ENCODE measurements at places on chromosomes 1 and 21.
A peak's percentile ranks its signal among the peaks of the same experiment; 100 is the strongest.

DNA sequence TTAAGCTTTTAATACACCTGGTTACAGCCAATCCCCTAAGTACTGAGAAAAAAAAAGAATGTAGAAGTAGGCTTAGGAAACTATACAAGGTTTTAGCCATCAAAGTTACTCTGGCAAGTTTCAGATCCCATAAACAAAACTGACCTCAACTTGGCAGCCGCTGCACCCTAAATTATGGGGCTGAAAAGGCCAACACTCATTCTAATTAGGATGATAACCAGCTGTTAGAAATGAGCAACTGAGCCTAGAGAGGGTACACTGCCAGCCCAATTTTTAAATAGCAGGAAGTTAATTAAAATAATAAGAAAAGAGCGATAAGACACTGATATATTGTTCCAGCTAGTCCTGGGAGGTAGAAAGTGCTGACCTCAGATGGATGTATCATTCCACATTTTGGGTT is 105.7 kb upstream of the VAV3 start:
- DNase-seq = no peak

DNA sequence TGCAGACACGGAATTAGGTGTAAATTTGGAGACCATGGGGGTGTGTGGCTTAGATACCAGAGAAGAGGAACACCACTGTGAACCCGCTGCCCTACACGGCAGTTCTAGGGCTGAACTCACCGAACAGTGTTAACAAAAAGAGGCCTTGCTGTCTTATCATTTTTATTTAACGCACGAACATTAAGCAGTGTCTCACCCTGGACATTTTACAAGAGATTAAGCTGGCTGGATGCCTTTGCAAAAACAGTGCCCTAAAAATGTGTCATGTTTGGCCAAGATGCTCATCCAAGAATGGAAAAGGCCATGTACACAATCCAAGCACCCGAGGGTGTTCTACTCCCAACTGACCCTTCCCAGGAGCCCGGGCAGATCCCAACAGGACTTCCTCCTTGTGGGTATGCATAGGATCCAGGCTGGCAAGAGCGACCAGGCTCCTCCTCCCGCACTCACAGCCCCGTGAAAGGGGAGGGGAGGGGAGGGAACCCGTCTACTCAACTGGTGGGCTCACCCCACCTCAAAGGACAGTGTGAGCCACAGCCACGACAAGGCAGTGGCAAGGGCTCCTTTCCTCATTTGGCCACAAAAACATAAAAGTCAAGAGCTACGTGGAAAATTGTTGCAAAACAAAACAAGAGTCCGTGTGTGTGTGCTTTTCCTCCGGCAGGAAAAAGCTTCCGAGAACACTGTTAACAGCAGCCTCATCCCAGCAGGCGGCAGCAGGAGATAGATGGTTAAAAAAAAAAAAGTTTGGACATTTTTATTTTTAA is 20.3 kb downstream of the C2CD2 start:
- no peak for DNase-seq

DNA sequence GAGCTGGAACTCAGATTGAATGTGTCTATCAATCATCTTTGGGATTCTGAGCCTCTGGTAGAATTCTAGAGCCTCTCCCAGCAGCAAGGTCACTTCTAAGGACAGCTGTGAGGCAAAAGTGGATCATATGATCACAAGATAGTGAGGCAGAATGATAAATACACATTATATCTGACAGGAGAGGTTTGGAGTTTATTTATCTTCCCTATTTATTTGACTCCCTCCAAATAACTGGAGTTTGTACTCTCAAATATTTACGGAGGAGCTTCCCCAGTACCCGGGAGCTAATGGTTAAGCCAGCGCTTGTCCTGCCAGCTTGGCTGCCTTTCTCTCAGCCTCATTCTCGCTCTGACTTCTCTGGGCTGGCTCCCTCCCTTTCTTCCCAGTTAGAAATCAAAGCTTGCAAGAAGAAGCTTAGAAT is 2.3 kb downstream of the HMGCS2 start:
- no peak for DNase-seq

DNA sequence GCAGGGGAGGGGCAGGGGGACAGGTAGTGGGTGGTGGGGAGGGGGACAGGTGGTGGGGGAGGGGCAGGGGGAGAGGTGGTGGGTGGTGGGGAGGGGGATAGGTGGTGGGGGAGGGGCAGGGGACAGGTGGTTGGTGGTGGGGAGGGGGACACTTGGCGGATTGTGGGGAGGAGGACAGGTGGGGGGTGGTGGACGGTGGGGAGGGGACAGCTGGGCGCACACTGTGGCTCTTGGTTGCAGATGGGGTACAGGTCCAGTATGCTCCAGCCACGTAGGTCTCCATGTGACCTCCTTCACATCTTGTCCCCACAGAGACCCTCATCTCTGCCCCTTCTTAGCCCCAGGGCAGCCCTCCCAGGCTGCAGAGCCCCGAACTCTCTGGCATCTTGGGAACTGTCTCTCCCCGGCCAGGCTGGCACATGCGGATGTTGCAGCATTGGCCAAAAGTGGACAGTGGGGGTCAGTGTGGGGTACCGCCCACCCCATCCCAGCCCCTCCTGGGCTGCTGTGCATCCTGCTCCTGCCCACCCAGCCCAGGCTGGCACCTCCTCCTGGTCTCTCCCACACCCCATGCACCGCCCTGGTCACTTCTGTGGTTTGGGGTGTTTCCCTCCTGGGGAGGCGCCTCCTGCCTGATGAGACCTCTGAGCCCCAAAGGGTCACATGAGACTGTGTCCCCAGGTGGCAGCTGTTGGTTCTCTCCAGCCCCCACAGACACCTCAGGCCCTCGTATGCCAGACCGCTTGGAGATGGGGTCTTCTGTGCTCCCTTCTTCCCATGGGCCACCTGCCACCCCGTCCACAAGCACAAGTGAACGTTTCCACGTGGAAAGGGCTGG is 7.6 kb upstream of the SLC19A1 start:
- peak; percentile 65 for DNase-seq

DNA sequence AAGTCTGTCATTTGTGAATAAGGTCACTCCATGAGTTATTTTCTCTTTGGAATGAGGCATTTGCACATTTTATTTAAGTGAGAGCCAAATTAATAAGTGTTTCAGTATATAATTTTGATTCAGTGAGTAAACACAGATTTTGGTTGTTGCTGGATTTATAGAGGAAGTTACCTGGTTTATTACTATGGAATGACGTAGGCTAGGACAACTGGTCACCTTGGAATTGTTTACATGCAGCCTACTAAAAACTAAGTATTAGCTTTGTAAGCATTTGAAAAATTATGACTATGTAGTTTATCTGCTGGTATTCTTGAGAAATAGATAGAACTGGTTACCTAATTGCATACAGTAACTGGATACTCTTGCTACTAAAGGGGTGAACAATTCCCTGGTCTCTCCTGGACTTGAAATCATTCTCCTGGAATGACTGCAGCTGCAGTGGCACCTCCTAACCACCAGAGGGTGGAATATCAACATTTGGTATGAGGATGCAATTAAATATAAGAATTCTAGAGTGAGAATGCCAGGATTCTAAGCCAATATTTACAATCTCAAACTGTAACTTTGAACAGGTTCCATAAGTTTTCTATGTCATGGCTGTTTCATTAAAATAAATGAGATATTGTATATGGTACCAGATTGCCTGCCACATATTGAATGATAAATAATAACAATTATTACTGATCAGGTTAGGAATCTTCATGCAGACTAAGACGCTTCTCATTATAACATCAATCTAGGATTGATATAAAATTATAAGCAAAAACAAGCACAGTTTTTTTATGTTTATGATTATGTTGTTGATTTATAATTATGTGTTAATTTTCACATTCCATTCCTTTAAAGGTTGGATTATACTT is 3.5 kb upstream of the KRTAP27-1 start:
- DNase-seq = no peak

GRCh38 chr1:99820546-99820945 is 29.6 kb upstream of the AGL start:
- DNase-seq = no peak

DNA sequence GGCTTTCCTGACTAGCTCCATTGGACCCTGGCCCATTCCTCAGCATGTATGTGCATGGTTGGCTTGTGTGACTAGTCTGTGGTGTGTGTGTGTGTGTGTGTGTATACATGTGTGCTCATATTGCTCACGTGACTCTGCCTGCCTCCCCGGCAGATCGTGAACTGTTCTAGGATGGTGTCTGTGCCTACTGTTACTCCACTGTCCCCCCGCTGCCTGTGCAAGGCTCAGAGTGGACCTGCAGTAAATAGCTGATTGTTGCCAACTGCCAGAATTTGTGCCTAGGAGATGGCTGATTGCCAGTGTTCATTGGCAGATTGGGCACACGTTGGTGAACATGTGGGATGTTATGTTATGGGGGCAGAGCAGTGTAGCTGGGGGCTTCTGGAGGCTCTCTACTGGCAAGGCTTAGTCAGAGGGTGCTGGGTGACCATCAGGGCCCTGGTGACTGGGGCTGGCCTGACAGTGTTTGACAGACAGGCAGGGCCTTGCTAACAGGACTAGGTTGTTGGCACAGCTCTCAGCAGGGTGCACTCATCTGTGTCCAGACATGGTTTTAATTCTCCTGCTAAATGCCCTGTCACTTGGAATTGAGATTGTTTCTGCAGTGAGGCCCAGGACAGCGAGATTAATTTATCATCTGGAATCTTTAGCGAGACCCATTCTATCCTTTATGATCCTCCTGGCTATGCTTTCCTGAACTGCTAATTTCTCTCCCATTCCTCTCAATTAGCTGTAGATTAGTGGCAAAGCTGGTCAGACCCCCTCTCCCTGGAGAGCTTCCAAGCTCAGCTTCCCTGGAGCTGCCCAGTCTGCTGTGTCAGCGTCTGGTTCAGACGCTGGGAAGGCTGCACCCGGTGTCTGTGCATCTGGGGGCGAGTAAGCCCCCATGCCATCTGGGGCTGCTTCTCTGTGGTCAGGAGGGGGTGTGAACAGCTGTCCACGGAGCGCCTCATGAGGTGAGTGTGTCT is 20.8 kb downstream of the SLC6A17 start:
- no peak for DNase-seq

DNA sequence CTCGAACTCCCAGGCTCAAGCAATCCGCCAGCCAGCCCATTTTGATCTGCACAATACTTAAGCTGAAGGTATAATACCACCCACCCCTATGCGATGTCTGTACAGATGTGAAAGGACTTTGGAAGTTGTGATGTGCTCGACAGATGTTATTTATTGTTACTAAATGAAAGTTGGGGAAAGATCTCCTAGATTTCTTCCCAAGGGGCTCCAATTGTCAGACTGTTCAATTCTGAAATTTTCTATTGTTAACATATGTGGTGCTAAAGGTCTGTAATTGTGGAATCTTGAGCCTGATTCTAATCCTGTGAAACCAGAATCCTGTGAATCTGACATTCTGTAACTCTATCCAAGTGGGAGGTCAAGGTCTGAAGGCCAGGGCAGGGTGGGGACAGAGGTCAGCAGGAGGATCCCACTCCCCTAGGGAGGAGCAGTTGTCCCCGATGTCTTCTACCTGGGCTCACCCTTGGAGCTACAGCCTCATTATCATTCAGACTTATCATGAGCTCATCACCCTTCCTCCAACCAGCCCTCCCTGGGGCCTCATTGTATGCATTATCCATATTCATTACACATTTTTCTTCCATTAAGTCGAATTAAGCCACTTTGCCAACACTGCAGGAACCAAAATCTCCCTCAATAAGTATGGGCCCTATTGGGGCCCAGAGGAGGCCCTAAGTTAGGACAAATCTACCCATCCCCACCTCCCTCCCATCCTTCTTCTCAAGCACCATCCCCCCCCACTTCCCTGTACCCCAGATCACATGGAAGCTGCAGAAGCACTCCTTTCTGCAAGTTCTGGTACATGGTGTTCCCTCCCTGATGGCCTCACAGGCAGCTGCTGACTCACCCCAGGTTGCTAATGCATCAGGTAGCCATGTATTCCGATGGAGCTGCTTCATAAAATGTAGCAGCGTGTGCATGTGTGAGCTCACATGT is 32.3 kb downstream of the SHISAL2A start:
- no peak for DNase-seq

DNA sequence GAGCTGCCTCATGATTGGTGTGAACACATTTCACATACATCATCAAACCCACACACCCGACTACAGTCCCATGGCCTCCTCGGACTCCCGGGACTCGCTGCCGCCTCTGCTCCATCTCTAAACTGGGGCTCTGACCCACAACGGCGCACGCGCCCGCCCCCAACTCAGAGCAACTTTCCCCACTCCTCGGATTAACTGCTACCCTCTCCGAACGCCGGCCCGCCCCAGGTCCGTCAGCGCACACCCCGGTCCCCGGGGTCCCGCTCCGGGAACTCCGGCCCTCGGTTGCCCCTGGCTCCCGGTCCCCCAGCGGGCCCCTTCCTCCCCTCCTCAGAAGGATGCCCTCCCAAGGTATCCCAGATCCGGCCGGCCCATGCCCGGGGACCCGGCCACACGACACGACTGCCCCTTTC is 740 bp downstream of the DSTYK start:
- DNase-seq = peak; percentile 88

GRCh38 chr1:15289251-15289651 is 42.2 kb downstream of the FHAD1 start:
- peak; percentile 76 for DNase-seq

GRCh38 chr1:63730211-63730610 is 43.6 kb upstream of the ROR1 start:
- DNase-seq = no peak

- DNase-seq = no peak
Measured at GRCh38 chr1:116345843-116346242, 27.2 kb upstream of the ATP1A1 start.

GRCh38 chr1:20102875-20103274 is 16.5 kb downstream of the PLA2G2D start:
- no peak for DNase-seq

DNA sequence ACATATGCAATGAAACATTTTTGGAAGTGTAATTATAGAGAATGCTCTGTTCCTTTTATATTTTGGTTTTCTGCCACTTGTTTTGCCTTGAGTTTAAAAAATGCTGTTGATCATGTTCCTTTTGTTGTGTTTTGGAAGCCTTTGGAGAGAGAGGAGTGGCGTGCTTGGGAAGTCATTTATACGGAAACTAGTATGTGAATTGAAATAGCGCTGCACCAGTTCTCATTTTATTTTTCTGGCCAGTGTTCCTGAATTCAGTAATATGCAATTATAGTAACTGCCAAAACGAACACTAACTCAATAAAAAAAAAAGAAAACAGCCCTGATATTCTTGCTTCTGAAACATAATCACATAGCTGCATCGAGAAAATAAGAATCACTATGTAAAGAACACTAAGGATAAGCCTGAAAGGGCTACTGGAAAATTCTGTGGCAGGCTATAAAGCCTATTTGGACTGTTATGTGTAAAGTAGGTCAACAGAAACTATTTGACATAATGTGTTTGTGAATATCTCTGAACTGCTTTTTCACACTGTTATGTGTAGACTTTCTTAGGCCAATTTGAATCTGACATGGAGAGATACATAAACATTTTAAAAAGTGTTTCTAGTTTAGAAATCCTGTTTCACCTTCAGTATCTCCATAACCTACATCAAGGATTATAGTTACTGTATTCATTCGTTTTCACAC is 742.0 kb downstream of the KCNT2 start:
- DNase-seq = no peak

- no peak for DNase-seq
Measured at GRCh38 chr1:163824006-163824405, 502.3 kb downstream of the NUF2 start.

- DNase-seq = no peak
Measured at GRCh38 chr1:63116016-63116415, 206.4 kb upstream of the FOXD3 start.

Measured in lower leg skin (tissue), 4 donors.